Activated CD4-positive, alpha-beta T cell treated with anti-CD3 and anti-CD28 coated beads for 36 hours (primary cell): ENCODE measurements at places on chromosomes 12 and 14. TPM values are rescaled to one million over a fixed set of nuclear protein-coding genes. Genes with fewer than 3 reads are reported as not detected.

DNA sequence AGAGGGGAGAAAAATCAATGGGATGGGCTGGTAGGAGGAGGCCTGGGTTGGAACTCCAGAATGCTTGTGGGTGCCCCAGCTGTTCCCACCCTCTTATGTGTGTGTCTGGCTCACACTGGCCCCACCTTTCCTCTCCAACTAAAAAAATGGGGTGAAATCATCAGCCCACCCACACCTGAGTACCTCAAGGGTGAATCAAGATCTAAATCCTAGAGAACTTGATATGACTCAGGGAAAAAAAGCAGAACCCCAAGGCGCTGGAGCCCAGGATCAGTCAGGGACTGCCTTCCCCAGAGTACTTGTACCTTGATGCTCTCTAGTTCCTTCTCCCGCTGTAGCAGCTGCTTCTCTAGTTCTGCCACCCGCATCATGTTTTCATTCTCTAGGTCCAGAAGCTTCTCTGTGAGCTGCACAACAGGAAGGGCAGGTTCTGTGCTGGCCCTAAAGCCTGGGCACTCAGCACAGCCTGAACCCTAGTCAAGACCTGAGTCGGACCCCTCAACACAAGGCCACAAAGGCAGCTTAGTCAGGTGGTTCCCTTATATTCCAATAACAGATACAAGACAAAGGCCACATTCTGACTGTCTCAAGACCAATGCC, 29.7 kb downstream of the PRPF40B start:
- H3K4me1 ChIP-seq: peaks cover 20% of the 10 kb centered on the region
- DNase-seq: no peak
- peaks cover 15% of the 10 kb centered on the region for H3K36me3 ChIP-seq
- no peak overlapping the region for H3K4me3 ChIP-seq

GRCh38 chr14:104792945-104793702, 2.4 kb downstream of the AKT1 start:
- DNase-seq: no peak
- H3K27me3 ChIP-seq: no peaks in the 10 kb centered on the region
- peaks cover 34% of the 10 kb centered on the region for H3K4me1 ChIP-seq
- peak overlapping the region; percentile 83 for H3K4me3 ChIP-seq

DNA sequence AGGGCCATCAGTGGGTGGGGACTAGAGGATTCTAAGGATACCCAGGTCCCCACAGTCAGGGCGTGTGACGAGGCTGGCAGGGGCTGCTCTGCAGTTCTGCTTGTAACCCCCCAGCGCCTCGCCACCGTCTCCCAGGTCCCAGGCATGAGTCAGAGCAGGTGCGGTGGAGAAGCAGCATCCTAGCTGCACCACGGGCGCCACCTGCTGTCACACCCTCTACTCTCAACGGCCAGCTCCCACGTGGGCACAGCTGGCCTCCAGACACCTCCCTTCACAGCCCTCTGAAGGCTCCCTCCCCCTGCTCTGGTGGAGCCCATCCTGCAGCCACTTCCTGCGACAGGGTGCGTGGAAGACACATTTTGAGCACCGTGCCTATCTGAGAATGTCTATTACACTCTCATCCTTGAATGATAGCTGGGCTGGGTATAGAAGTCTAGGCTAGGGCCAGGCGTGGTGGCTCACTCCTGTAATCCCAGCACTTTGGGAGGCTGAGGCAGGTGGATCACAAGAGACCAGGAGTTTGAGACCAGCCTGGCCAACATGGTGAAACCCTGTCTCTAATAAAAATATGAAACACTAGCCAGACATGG, 6.9 kb upstream of the NUDT14 start:
- H3K4me1 ChIP-seq: peaks cover 4% of the 10 kb centered on the region
- H3K36me3 ChIP-seq: no peaks in the 10 kb centered on the region
- no peak overlapping the region for H3K4me3 ChIP-seq

DNA sequence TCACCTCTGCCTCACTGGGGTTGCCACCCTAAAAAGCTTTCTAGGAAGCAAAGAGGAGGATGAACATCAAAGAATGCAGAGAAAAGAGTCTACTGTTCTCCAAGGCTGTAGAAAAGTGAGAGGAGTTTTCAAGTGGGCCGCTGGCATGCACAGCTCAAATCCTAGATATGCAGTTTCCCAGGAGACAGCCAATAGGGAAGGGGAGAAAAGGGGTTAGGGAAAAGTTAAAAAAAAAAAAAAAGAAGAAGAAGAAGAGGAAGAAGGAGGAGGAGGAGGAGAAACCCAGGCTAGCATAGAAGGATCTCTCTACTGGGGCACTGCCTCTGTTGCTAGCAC, 682 bp downstream of the BATF start:
- H3K4me3 ChIP-seq: peak overlapping the region; percentile 100
- peaks cover 73% of the 10 kb centered on the region for H3K4me1 ChIP-seq
- peak overlapping the region; percentile 100 for H3K27ac ChIP-seq
- peaks cover 60% of the 10 kb centered on the region for H3K36me3 ChIP-seq
- H3K27me3 ChIP-seq: no peaks in the 10 kb centered on the region
- DNase-seq: no peak

- DNase-seq: no peak
- no peaks in the 10 kb centered on the region for H3K4me1 ChIP-seq
- H3K27ac ChIP-seq: no peak overlapping the region
- H3K4me3 ChIP-seq: no peak overlapping the region
- no peaks in the 10 kb centered on the region for H3K27me3 ChIP-seq
These were observed 319.9 kb downstream of the CACNA1C start for GRCh38 chr12:2372735-2373134.

DNA sequence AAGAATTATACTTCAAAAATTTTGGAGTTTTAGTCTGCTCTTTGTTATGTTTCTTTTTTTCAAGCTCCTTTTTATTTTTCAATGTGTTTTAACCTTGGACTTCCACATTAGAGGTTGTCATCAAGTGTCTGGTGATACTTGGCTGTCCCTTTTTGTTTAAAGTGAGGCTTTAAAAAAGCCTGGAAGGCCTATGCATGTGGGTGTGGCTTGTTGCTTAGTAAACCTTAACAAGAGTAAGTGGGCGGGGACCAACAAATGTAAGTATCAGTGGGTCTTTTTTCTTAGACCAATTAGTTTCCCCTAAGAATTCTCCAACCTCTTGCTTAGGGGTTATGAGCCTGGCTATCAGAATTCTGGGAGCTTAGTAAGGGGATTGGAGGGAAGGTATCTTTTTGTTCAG, 26.4 kb downstream of the HCFC2 start:
- no peak overlapping the region for H3K27ac ChIP-seq
- peaks cover 31% of the 10 kb centered on the region for H3K36me3 ChIP-seq

DNA sequence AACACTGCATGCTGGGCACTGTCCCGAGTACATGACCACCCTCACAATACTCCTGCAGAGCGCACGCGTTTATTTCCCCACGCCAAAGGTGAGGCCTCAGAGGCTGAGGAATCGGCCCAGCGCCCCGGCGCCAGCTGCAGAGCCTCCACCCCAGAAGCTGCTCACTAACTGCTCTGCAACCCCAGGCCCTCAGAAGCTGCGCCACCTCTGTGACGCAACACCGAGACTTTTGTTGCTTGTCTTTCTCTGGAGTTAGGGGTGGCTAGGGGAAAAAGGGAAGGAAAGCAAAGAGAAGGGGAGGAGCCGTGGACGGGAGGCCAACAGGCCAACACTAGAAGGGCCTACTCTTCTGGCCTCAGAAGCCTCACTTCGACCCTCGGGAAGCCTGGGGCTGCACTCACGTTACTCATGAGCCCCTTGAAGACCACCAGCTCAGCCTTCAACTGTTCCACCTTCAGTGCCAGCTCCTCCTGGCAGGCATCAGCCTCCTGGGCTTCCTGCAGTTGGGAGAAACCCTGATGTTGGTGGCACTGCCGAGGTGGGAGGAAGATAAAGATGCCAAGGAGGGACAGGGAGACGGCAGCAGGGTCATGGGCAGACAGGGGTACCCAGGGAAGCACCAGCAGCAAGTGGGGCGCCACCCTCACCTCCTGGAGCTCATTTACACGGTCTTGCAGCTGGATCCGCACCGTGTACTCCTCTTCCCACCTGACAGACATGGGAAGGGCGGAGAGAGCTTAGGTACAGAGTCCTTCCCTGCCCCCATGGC, 5.4 kb downstream of the IFFO1 start:
- no peak for DNase-seq
- peaks cover 44% of the 10 kb centered on the region for H3K4me1 ChIP-seq
- H3K36me3 ChIP-seq: peaks cover 20% of the 10 kb centered on the region
- H3K4me3 ChIP-seq: no peak overlapping the region
- no peaks in the 10 kb centered on the region for H3K27me3 ChIP-seq
- H3K27ac ChIP-seq: no peak overlapping the region

HAL gene
- total RNA-seq: 0.40 TPM

TMTC3 gene
- 5.8 TPM for total RNA-seq

DNA sequence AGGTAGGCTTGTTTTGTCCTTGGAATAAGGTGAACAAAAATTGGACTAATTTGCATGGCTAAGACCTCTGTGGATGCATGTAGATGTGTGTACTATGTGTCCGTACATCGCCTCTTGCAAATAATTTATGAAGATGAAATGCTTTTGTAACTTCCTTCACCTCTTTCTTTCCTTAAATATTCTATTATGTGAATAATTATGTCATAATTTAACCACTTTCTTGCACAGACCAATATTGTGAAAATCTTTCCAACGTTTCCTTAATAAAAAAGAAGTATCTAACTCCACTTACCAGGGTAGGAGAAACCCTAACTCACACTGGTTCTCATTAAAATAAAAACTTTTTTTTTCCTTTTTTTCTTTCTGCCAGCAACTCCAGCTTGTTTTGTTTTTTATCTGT, 4.0 kb downstream of the NANOG start:
- no peaks in the 10 kb centered on the region for H3K4me1 ChIP-seq
- no peak overlapping the region for H3K4me3 ChIP-seq
- H3K36me3 ChIP-seq: no peaks in the 10 kb centered on the region
- H3K27ac ChIP-seq: no peak overlapping the region

EGLN3 gene
- 3.8 TPM for total RNA-seq

GSC gene
- total RNA-seq: not detected

VDR gene
- total RNA-seq: 108 TPM

FAM161B gene
- total RNA-seq: 1.2 TPM

DNA sequence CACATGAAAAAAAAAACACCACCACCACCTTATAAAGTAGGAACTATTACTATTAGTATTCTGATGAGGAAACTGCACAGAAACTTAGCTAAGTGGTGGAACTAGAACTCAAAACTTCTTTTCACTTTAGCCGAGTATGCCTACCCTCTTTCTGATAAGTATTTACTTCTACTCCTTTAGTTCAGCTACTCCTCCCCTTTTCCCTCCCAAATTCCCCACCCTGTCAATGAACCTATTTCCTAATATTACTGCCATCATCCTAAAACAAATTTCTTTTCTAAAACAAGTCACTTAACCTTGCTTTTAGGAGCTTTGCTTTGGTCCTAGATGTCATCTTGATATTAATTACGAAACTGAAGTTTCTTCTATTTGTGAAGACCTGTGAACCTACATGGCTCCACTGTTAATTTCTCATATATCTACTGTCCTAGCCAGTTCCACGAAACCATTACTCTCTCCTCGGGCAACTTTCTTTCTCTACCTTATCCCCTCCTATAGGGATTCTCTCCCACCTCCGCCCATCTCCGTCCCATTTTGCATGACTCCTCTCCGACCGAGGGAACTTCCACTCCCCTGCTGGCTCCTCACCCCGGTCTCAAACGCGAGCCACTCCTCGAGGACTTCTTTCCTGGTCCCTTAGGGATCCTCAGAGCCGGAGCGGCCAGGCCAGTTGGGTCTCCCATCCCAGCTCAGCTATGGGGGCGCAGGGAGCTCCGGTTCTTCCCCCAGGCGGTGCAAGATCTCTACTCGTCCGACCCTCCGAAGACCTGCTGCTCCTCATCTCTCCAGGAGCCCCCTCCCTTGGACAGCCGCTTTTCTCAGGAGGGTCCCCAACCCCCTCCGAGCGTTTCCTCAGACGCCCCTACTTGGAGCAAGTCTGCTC, 1.1 kb downstream of the NUMB start:
- H3K27me3 ChIP-seq: no peaks in the 10 kb centered on the region
- peaks cover 44% of the 10 kb centered on the region for H3K4me1 ChIP-seq
- peak; percentile 40 for DNase-seq
- peaks cover 3% of the 10 kb centered on the region for H3K36me3 ChIP-seq

GRCh38 chr12:122868471-122869177, 27.3 kb downstream of the VPS37B start:
- H3K27me3 ChIP-seq: peaks cover 19% of the 10 kb centered on the region
- H3K4me1 ChIP-seq: peaks cover 30% of the 10 kb centered on the region
- DNase-seq: no peak
- H3K27ac ChIP-seq: no peak overlapping the region
- peaks cover 36% of the 10 kb centered on the region for H3K36me3 ChIP-seq

GRCh38 chr12:78060186-78060585, 229.5 kb downstream of the NAV3 start:
- no peaks in the 10 kb centered on the region for H3K27me3 ChIP-seq
- no peaks in the 10 kb centered on the region for H3K36me3 ChIP-seq
- no peaks in the 10 kb centered on the region for H3K4me1 ChIP-seq
- DNase-seq: no peak
- H3K27ac ChIP-seq: no peak overlapping the region
- no peak overlapping the region for H3K4me3 ChIP-seq

RNASE4 gene
- total RNA-seq: 0.37 TPM

COCH gene
- total RNA-seq: 0.94 TPM

NELL2 gene
- 28.4 TPM for total RNA-seq

- no peaks in the 10 kb centered on the region for H3K4me1 ChIP-seq
- H3K36me3 ChIP-seq: no peaks in the 10 kb centered on the region
- no peak overlapping the region for H3K4me3 ChIP-seq
- no peak overlapping the region for H3K27ac ChIP-seq
- no peak for DNase-seq
These were observed 26.7 kb upstream of the G2E3 start for GRCh38 chr14:30532264-30532663.

GRCh38 chr14:91774140-91775096, 42.5 kb upstream of the CATSPERB start:
- no peak for DNase-seq
- H3K4me1 ChIP-seq: peaks cover 20% of the 10 kb centered on the region
- H3K4me3 ChIP-seq: no peak overlapping the region
- H3K27me3 ChIP-seq: no peaks in the 10 kb centered on the region
- no peak overlapping the region for H3K27ac ChIP-seq

- H3K4me1 ChIP-seq: no peaks in the 10 kb centered on the region
- no peak overlapping the region for H3K4me3 ChIP-seq
- no peak overlapping the region for H3K27ac ChIP-seq
These were observed 385.8 kb downstream of the FLRT2 start for GRCh38 chr14:85915711-85916110.

DNA sequence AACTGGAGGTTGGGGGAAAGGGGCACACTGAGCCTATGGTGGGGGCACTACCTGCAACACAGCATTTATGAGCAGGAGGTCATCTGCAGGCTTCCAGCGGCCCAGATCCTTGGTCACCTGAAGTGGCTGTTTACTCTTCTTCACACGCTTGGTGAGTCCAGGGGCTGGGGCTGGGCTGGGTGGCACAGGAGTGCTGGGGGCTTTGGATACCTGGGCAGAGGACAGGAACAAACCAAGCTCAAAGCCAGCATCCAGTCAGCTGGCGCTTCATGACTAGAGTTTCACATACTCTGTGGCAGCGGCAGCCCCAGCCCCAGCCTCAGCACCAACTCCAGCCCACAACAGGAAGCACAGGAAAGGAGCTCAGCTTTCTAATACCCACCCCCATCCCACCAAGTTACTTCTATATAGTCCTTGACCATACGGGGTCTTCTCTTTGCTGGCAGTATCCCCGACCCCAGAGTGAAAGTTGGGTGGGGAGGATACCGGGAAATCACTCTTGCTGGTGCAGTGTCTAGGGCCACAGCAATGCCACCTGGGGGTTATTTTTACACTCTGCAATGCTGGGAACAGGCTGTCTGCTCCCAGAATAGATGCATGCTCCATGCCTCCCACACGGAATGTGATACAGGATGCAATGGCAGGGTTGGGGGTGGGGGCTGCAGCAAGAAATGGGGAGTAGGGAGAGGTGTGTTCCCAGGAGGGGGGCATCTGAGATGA, 3.1 kb downstream of the MCRS1 start:
- no peak overlapping the region for H3K4me3 ChIP-seq
- no peak overlapping the region for H3K27ac ChIP-seq
- H3K27me3 ChIP-seq: no peaks in the 10 kb centered on the region
- peaks cover 22% of the 10 kb centered on the region for H3K36me3 ChIP-seq
